ENCODE measurements at places on chromosomes 3 and 15. TPM values are rescaled to one million over a fixed set of nuclear protein-coding genes. Genes with fewer than 3 reads are reported as not detected.
A peak's percentile ranks its signal among the peaks of the same experiment; 100 is the strongest.

Gene HIGD2B
- not detected for total RNA-seq

DNA sequence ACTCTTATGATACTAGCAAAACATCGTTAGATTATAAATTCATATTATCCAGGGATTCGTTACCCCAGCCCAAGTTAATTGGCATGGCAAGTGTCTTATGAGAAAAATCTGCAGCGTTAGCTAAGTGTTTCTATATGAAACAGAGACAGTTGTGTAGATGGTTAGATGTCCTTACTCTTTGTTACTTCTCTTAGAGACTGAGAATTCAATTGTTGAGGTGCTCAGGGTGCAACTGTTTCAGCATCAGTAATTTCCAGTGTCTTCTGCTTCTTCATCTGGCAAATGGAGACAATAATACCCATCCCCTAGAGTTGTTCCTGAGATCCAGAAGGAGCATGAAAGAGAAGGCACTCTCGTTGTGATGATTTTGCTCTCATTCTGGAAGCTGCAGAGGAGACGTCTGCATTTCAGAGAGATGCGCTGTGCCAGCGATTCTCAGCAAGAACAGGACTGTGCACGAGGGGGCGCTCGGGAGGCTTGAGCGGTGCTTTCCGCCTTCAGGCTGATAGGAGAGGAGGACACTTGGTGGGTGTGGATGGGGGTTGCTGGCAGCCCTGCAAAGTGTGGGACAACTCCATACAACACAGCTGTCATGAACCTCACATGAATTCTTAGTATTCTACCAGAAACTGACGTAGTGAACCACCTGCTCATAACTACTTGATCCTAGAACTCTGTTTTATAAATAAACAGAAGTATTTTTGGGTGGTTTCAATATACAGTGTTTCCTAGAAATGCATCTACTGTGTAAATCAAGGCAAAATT lies 39.7 kb upstream of the SPSB4 start:
- peak; percentile 15 for DNase-seq

DNA sequence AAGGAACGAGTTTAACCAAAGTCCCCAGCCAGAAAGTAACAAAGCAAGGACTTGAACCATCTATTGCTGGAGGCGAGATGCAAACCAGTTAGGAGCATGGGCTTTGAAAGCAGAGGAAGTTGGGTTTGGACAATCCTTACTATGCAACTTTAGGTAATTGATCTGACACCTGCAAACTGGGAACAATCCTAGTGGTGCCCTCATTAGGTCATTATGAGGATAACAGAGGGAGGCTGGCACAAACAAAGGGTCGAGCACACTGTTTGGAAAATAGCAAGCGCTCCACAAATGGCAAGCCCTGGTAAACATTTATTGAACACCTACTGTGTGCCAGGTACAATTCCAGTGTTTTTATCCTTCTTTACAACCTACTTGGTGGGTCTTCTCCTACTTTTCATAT lies 45.6 kb downstream of the WNT5A start:
- no peak for DNase-seq

DNA sequence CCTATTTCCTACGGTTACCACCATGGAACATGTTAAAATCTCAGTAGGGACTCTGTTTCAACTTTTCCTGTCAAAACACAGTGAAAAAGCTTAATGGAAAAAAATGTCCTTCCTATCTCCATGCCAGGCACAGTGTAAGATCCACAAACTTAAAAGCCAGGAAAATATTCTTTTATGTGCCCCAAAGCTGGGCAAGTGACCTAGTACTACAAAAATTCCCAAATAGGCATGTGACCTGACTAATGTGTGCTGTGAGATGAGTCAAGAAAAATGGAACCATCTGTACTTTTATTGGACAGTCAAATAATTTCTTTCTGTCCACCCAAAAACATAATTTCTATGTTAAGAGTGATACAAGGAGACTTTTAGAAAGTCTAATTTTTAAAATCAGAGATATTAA lies 406.0 kb downstream of the ZBTB20 start:
- DNase-seq = no peak

- no peak for DNase-seq
Measured at GRCh38 chr3:171646357-171647133, 163.7 kb downstream of the PLD1 start.

DNA sequence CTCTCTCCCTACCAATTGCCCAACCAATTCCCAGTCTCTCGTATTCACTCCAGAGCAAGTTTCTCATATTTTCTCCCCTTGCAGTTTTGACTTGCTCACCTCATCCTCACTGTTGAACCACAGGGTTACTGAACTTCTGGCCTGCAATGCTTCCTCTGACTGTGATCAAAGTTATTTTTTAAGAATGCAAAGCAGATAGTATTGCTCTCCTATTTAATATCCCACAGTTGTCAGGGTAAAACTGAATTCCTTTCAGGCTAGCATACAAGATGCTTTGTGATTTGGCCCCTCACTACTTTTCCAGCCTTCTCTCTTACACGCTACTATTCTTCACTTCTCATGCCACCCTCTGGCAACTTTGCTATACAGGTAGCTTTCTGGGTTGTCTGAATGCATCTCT lies 80.9 kb downstream of the LRRFIP2 start:
- DNase-seq = no peak
